Colonic mucosa (tissue), 4 donors: ENCODE measurements at places on chromosomes 3 and 15.
A peak's percentile ranks its signal among the peaks of the same experiment; 100 is the strongest.

DNA sequence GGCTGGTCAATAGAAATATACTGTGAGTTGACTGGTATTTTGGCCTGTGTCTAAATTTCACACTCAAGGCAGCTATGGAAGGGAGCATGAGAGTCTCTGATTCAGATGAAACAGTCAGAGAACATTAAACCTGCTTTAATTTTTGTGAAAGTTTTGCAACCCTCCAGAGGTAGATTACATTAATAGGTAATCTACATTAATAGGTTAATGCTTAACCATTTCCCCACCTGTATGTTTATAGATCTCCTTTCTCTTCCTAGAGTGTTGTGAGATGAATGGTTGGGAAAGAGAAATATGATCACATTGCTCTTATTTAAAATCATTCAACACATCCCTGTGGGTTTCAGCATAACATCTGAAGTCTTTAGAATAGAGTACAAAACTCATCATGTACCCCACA, 586.9 kb upstream of the DPPA4 start:
- no peak for DNase-seq

DNA sequence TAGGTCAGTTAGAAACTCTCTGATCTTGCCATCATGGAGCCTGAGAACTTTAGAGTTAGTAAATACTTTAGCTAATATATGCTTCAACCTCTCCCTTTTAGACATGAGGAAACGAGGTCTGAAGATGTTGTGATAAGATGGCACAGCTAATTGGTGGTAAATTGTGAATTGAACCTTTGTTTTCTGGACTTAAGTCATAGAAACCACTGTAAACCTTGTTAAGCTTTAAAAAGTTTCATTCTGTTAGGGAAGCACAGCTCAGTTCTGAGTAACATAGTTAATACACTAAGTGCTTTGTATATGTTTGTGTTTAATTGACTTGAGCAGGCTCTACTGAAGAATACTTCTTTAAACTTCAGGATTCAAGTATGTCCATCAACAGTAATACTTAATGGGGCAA, 108.6 kb downstream of the AKAP13 start:
- DNase-seq: no peak

- no peak for DNase-seq
Observed at GRCh38 chr3:2484162-2485026, 385.7 kb downstream of the CNTN4 start.

DNA sequence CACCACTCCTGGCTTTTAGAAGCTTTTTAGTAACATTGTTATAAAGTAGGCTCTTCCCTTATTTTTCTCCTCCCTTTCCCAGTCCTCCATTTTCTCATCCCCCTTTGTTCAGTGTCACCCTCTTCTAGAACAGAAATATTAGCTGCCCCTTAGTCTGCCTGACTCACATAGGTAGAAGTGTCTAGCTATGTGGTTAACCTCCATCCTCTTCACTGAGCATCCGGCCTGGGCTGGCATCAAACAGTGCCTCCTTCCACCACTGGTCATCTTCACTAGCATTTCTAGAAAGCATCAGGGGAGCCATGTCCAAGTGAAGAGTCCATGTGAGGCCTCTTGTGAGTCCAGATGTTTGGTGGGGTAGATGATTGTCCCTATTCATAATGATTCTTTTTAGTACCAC, 70.0 kb upstream of the SKOR1 start:
- DNase-seq: no peak

GRCh38 chr15:72991026-72991425, 61.2 kb upstream of the NEO1 start:
- no peak for DNase-seq

DNA sequence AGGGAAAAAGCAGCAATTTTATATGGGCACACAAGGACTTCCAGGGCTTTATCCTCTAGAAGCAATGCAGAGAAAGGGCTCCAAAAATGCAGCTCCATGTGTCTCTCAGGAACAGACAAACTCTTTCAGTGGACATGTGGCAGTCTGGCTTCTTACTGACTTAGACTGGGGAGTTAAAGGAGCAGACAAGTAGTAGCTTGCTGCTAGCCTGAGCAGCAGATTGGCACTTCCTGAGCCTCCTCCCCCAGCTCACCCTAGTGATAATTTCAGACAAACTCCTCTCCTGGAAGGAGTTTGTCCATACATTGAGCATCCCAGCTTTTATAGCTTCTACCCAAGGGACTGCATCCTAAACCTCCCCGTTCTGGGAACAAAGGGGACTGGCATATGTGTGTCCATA, 101.7 kb upstream of the MANF start:
- DNase-seq: no peak

DNA sequence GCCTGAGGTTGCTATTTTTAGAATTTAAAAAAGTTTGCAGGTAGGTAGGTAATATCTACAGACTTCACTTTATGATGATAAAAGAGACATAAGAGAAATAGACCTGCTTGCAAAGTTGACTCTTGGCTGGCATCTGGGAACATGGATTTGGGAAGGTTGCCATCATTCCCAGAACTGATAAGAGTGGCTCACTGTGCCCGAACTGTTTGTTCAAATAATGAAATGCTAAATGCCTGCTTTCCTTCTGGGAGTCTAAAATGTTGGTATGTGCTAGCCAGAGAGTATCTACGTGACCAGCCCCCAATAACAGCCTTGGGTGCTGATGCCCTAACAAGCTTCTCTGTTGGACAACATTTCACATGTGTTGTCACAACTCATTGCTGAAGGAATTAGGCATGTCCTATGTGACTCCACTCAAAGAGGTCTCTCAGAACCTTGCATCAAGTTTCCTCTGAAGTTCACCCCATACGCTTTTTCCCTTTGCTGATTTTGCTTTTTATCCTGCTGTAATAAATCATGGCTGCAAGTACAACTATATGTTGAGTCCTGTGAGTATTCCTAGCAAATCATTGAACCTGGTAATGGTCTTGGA, 95.5 kb downstream of the FHIT start:
- no peak for DNase-seq

DNA sequence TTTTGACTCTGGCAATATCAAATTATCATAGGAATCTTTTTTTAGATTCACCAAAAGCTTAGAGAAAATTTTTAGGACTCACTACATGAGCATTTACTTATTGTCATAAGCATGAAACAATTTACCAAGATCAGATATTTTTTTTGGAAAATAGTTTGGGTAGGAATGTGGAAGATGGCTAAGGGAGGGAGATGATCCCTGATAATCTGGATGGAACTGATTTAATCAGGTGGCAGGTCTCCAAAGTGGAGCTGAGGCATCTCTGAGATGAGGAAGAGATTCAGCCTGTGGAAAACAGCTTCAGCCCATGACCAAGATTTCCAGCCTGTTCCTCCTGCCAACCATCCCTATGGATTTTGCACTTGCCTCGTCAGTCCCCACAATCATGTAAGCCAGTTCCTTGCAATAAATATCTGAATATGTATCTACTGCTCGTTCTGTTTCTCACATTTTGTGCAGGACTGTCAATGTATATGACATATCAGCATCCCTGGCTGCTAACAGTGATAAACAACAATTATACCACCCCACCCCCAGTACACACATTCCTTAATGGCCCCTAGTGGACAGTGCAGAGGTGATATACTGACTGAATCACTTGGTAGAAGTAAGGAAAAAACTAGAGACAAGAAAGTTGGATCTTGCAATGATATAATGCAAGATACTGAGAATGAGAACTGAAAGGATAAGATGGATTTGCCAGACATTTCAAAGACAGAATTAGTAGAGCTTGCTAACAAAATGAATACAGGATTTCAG, 183.8 kb downstream of the NEK10 start:
- no peak for DNase-seq

DNA sequence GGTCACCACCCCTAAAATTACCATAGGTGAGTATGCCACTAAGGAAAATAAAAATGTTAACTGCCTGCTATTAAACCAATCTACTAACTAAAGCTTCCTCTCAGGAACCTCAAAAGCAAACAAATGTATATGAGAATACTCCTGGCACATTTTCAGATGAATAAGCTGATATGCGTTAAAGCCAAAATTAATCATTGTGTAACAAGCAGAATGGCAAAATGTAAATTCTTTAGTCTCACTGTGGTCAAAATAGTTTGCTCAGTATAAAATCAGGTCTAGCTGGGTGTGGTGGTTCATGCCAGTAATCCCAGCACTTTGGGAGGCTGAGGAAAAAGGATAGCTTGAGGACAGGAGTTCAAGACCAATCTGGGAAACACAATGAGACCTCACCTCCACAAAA, 53.6 kb downstream of the SUMF1 start:
- DNase-seq: no peak

GRCh38 chr3:54240-54639, 142.3 kb upstream of the CHL1 start:
- no peak for DNase-seq

DNA sequence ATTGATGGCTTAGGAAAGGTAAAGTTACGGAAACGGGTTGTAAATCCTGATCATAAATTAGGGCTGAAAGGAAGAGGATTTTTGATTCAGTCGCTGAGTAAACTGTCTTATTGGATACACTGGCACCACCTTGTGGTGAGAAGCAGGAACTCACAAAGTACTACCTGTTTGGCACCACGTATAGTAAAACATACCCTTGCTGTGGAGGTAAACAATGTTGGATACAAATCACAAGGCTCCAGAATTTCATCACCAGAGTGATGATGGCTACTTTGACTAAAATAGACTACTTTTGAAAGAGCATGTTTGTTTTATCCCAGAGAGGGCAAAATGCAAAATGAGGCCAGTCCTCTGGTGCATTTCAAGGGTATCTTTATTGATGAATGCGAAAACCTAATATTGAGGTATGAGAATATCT, 216.9 kb downstream of the IGSF11 start:
- DNase-seq: peak; percentile 33

DNA sequence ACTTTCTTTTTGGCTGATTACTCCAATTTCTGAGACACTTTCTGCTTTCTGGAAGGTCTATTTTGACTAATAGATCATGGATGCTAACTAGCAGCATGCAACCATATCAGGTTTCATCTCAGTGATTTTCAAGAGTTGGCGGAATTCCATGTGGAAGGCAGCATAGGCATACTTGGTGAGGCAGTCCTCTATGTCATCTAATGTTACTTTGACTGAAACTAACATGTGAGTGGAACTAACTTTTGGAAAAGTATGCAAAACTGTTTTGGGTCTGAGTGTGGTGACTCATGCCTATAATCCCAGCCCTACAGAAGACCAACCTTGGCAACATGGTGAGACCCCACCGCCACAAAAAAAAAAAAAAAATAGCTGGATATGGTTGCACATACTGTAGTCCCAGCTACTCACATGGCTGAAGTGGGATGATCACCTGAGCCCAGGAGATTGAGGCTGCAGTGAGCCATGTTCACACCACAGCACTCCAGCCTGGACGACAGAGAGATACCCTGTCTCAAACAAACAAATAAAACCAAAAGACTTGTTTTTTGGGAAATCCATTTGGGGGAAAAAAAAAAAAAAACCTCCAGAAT, 1033.7 kb downstream of the ROBO1 start:
- DNase-seq: no peak

- no peak for DNase-seq
Observed at GRCh38 chr15:92377083-92377789, 16.4 kb upstream of the ST8SIA2 start.
